ENCODE measurements at places on chromosomes 7 and 10.

- no peak for DNase-seq
These were observed 31.7 kb upstream of the SYPL1 start for GRCh38 chr7:106143711-106144337.

- DNase-seq: no peak
These were observed 39.0 kb upstream of the ZMIZ1 start for GRCh38 chr10:79029478-79030390.

- no peak for DNase-seq
These were observed 5.2 kb downstream of the RBP3 start for GRCh38 chr10:47353351-47353750.

DNA sequence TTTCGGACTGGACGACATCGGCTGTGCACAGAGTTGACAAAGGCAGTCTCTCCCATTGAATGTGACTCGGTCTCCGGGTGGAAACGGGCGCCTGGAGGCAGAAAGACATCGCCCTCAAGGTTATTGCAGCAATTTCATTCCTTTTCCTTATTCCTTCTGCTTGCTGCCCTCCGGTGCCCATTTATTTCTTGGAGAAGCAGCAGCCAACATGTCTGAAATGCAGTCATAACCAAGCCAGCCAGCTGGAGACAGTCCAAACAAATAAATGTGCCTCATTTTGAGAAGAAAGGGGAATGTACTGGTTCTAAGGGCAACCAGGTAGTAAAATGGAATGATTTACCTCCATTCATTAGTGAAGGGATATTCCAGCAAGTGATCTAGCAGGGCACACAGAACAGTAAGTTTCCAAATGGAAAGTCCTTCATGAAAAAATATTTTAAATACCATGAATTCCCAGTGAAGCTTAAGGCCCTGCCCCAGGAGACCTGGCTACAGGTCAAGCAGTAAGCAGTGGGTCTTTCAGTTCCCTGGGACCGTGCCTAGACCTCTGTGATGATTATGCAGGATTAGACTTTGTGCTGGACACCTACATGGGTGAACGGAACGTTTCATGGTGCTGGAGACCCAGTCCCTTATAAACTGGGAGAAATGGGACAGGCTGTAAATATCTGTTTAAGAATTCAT, 86.6 kb downstream of the ABLIM1 start:
- no peak for DNase-seq

DNA sequence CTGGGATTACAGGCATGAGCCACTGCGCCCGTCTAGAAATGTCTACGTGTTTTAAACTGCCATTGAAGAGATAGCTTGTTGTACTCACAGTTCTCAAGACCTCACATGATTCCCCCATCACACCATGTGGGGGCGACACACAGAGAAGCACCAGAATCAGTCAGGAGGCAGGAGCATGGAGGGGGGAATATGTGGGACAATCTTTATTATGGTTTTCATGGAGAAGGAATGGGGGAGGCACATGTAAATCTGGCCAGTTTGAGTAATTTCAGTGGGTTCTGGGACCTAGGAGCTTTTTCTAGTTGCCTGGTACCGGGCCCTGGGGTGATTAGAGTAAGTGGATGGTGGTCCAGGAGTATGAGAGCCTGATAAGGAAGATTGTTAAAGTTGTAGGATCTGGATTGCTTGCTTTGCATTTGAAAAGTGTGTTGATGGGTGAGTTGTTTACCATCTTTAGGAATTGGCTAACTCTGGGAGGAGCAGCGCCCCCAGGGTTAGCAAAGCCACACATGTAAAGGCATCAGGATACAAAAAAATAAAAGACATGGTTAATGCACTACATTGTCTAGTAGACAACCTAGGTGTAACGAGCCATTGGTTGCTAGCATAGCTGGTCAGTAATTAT, 85.4 kb upstream of the SLC13A1 start:
- no peak for DNase-seq

GRCh38 chr7:131244259-131244852, 83.3 kb upstream of the MKLN1 start:
- no peak for DNase-seq

- DNase-seq: no peak
These were observed 674 bp downstream of the MRPS24 start for GRCh38 chr7:43868681-43869005.

DNA sequence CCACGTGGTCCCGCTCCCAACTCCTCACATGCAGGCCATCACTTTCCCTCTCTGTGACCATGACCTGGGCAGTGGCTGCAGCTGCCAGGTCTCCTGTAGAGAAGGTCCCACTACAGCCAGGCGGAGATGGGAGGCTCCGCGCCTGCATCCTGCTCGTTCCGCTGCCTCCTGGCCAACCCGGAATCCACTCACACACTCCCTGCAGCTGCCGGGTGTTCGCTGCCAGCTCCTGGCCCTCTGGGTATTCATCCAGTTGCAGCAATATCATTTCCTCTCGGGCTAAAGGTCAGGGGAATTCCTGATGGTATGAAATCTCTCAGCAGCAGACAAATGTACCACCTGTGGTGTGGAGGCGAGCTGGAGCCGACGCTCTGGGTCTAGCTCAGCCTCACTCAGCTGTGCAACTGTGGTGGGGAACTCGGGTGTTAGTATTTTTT, 65.7 kb downstream of the TLL2 start:
- DNase-seq: no peak

GRCh38 chr10:380313-380940, 245.2 kb downstream of the ZMYND11 start:
- no peak for DNase-seq

- DNase-seq: no peak
These were observed 7.8 kb downstream of the CHST3 start for GRCh38 chr10:71971769-71972555.

- DNase-seq: no peak
These were observed 141.5 kb upstream of the DKK1 start for GRCh38 chr10:52172581-52172980.

DNA sequence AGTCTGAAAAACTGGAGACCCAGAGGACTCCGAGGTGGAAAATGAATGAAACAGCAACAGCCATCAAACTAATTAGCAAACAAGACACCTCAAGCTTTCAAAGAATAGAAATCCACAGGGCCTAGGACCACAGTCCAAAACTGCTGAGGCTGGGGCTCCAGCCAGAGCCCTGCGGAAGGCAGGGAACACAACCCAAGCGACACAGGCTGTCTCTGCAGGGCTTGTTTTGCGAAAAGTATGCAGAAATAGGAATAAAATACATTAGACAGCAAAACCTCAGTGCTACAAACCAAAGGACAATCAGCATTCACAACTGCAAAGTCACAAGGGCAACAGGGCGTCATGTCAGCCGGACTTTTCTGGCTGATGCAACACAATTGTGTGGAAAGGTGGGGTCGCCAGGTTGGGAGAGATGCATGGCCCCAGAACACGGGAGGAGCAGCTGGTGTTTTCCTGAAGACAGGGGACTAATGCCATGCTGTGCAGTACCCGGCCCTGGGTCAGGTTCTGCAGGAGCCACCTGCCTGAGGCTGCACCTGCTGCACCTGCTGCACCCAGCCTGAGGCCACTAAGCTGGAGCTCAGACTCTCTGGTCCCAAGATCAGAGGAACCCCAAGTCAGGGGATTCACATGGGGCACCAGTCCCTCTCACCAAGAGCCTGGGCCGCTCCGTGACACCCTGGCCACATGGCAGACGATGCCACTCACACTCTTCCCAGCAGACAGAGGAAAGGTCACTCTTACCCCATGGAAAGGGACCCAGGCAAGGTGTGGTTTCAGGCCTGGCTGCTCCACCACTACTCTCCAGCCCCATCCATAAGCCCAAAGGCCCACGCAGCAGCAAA, 74.2 kb downstream of the MAD1L1 start:
- no peak for DNase-seq

DNA sequence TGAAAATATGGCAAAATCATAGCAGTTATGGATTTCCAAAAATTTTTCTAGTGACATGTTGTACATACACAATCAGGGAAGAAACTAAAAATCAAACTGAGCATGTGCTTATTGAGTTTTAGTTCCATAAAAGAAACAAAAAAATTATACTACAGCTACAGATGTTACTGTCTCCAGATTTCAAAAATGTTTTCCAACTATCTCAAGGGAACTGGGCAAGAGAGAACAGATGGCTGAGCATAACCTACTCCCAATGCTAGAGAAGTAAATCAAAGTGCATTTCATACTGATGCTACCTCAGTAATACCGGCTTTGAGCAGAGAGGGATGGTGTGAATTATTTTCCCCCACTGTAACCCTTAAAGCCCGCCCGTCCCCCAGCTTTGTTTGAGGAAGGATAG, 40.7 kb upstream of the KMT2C start:
- DNase-seq: no peak

DNA sequence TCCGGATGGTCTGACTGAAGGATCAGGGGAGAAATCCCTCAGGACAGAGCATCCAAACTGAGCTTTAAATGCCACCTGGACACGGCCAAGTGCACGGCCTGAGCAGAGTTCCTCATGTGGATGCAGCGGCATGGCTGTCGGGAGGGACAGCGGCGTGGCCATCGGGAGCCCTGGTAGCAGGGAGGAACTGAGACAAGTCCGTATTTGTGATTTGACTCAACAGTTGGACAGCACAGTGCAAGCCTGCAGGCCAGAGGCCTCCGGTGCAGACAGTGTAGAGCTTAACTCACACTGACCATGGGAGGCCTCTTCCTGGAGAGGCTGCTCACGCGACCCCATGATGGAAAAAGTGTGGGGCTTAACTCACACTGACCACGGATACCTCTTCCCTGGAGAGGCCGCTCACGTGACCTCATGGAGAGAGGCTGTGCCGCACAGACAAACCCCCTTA, 207.4 kb downstream of the DIP2C start:
- no peak for DNase-seq

DNA sequence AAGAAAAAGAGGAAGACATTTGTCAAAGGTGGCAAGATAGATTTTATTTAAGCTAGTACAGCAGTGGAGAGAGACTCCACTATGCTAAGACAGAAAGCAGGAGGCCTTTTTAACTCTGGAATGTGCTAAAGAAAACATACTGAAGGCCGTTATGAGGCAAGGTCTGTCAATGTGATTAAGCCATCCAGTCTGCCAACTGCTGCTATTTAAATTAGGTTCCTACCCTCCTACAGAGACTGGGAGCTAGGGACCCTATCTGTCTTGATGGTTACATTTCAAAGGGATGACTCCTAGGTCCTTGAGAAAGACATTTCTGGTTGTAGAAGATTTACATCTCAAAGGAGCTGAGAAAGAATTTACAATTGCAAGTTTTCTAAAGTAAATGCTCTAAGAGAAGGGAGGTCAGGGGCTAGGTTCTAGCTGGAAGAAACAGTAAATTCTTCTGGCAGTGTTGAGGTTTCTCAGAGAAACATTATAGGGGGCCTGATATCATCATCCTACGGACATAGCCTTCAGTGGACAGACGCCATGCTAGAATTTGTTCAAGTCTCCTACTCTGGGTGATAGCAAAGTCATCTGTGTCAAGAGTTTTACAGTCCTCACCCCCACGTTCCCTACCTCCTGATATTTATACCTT, 211.6 kb downstream of the PHF14 start:
- DNase-seq: no peak

DNA sequence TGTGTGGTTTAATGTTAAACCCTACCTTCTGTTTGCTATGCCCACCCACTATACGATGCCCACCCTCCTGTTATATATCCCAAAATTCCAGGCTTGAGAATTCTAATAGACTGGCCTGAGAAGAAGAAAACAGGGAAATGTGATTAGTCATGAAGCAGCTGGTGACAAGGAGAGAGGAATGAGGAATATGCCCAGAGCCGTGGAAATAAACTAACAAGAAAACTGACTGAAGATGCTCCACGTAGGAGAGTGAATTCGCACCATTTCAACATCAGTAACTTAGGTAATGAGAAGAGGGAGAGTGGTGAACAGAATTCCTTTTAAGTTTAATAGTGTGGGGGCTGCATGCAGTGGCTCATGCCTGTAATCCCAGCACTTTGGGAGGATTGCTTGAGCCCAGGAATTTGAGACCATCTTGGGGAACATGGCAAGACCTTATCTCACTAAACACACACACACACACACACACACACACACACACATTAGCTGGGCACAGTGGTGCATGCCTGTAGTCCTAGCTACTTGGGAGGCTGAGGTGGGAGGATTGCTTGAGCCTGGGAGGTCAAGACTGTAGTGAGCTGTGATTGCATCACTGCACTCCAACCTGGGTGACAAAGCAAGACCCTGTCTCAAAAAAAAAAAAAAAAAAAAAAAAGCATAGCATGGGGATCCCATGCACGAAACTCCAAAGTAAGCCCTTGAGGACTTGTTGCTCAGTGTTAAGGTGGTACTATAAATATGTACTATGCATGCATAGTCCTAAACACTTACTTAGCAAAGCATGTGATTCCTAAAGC, 16.1 kb upstream of the SYPL1 start:
- no peak for DNase-seq

DNA sequence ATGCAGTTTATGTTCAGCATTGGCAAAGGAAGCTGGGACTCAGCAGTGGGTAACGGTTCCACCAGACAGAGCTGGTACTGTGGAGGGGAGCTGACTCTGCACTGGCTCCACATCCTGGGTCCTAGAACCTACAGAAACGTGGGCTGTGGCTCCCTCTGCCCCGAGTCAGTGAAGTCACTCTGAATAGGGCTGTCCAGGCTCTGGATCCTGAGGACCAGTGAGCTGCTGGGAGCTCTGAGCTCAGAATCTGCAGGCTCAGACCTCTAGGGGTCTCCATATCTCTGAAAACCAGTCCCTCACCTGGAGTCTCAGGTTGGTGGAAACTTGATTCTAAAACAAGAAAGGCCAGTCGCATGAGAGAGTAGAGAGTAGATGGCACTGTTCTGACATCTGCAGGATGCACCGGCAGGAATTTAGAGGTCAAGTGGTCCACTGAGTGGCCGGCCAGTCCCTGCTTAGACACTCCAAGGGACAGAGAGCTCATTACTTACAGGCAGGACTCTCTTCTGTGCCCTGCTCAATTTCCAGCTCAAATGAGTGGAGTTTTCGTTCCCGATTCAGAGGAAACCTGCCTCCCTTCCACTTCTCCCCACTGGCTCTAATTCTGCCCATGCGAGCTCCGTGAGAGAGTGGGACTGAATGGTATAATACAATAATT, 18.6 kb downstream of the NPFFR1 start:
- no peak for DNase-seq

- no peak for DNase-seq
These were observed 13.0 kb upstream of the DHTKD1 start for GRCh38 chr10:12055732-12056131.

- no peak for DNase-seq
These were observed 277.0 kb downstream of the GFRA1 start for GRCh38 chr10:115996031-115996430.

DNA sequence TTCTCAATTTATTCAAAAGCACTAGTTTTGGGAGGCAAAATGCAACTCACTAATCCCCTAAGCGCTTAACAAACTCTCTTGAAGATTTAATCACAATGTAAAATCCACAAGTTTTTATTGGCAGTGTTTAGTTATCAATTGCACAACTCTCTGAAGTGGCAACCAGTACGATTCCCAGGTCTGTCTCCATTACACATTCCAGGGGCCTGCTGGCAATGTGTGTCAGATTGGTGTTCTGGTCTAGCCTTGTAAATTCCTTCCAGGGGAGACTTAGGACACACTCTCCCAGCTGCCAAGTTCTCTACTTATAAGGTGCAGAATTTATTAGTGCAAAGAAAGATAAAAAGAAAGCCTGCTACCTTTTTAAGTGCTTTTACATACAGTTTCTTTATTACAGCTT, 164.7 kb upstream of the HPS1 start:
- no peak for DNase-seq
